Smooth muscle cell of bladder (primary cell): ENCODE measurements at places on chromosomes 7 and 10. TPM values are rescaled to one million over a fixed set of nuclear protein-coding genes. Genes with fewer than 3 reads are reported as not detected.

The HHEX gene
- total RNA-seq: 2.9 and 5.3 TPM in 2 replicates

The STEAP4 gene
- total RNA-seq: 0.71 and 4.6 TPM in 2 replicates

The TMEM270 gene
- total RNA-seq: not detected in 2 replicates

The FAM170B gene
- not detected in 2 replicates for total RNA-seq

The BTBD16 gene
- total RNA-seq: under 0.01 TPM in 1 of 2 replicates, not detected in the other

The SPDYE11 gene
- total RNA-seq: not detected in 2 replicates

The PODXL gene
- total RNA-seq: 0.28 and 0.83 TPM in 2 replicates

The SFXN4 gene
- 9.5 and 11.5 TPM in 2 replicates for total RNA-seq

The CALHM2 gene
- total RNA-seq: 15.5 and 21.0 TPM in 2 replicates

The ANXA11 gene
- 52.5 and 82.4 TPM in 2 replicates for total RNA-seq

The MUC3A gene
- total RNA-seq: not detected in 2 replicates

The SORCS1 gene
- 0.14 and 0.18 TPM in 2 replicates for total RNA-seq

The AOAH gene
- not detected in 2 replicates for total RNA-seq

The JAKMIP3 gene
- 0.14 and 0.55 TPM in 2 replicates for total RNA-seq

The ICA1 gene
- under 0.01 TPM in 2 replicates for total RNA-seq
